ENCODE measurements at places on chromosomes 13 and 19.

DNA sequence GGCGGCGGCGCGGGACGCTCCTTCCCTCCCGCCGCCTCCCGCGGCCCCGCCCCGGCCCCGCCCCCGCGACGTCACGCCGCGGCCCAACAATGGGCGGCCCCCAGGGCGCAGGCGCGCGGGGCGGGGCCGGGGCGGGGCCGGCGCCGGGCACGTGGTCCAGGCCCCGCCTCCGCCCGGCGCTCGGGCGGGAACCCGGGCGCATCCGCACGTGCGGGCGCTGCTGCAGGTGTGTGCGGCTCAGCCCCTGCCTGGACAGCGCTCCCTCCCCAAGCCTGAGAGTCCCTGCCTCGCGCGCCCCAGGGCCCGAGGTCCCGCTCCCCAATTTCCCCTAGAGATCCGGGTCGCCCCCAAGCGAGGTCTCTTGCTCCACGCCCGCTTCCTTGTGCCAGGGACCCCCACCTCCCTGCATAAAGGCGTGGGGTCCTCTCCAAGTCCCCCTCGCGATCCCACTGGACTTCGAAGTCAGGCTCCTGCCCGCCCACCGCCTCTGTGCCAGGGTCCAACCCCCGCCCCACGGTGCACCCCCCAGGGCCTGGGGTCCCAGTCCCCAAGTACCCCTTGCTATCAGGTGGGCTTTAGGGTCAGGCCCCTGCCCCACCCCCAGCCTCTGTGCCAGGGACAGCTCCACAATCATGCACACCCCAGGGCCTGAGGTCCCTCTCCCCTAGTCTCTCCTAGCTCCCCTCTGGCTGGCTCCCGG is at the start of gene MEX3D:
MEX3D (minus strand) TSS at position 6 of the 700 bp plus-strand sequence. CDS start 267 bp downstream, outside the sequence.
- peak; percentile 57 for DNase-seq

DNA sequence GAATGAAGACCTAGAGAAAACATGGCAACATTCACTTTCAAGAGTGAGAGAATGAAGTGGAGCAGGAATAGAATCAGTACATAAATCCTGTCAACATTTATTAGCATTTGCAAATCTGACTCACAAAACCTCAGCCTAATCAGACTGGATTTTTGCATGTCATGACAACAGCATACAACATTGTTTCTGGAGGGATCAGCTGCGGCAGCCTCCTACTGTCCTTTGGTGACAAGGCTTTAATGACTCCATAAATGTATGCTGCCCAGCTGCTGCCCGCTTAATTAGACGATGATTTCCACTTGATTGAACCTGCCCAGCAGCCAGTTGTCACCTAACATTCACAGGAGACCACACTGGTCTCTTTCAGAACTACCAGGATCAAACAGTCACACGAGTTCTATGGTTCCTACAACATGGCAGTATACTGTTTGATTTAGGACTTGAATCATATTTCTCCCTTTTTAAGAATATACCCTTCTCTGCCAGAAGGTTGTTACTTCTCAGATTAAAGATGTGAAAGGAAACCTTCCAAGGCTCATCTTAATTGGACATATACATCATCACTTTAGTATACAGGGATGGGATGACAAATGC is 9.3 kb downstream of the EBPL start:
- DNase-seq: no peak

- DNase-seq: no peak
Measured at GRCh38 chr13:46361276-46361934, 25.6 kb downstream of the RUBCNL start.

- DNase-seq: no peak
Measured at GRCh38 chr13:99993660-99994637, 12.4 kb downstream of the ZIC2 start.

DNA sequence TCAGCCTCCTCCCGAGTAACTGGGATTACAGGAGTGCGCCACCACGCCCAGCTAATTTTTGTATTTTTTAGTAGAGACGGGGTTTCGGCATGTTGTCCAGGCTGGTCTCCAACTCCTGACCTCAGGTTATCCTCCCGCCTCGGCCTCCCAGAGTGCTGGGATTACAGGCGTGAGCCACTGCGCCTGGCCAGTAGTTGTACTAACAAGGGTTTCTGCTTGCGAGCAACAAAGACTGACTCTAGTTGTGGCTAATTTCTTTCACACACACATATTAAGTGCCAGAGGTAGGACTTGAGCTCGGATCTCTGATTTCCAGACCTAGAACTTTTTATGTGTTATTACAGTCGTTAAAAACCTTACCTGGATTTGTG is 635 bp upstream of the PCCA start:
- DNase-seq: no peak

- DNase-seq: no peak
Measured at GRCh38 chr13:30443957-30444404, 21.7 kb downstream of the UBE2L5 start.

DNA sequence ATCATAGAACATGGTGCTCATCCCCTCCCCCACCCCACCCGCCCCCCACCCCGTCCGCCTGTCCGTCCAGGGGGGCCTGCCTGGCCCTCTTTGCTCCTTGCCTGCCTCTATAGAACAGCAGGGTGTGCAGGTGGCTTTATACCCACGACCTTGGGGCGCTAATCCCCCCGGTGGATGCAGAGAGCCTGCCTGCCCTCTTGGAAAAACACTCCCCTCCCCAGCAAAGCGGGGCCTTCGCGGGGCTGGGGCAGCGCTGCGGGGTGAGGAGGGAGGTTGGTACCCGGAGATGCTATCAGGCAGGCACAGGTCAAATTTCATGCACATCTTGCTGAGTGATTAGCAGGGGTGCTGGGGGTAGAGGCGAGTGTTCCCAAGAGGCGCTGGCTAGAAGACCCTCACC is 21.9 kb downstream of the RFX1 start:
- no peak for DNase-seq

GRCh38 chr13:80121038-80121437 is 219.9 kb downstream of the SPRY2 start:
- DNase-seq: no peak

All from neural crest cell (in vitro differentiated cells).